D721Med (cell line): ENCODE measurements at places on chromosomes 16 and 17.

- no peak for DNase-seq
Measured at GRCh38 chr17:19249681-19250080, 12.5 kb downstream of the EPN2 start.

GRCh38 chr17:17109256-17109655 lies 67.0 kb downstream of the MPRIP start:
- no peak for DNase-seq

GRCh38 chr16:63787014-63787413 lies 1334.8 kb downstream of the CDH11 start:
- DNase-seq: no peak

GRCh38 chr17:59719526-59719925 lies 12.1 kb downstream of the VMP1 start:
- DNase-seq: no peak

GRCh38 chr16:11976850-11977375 lies 379 bp downstream of the SNX29 start:
- DNase-seq: no peak

DNA sequence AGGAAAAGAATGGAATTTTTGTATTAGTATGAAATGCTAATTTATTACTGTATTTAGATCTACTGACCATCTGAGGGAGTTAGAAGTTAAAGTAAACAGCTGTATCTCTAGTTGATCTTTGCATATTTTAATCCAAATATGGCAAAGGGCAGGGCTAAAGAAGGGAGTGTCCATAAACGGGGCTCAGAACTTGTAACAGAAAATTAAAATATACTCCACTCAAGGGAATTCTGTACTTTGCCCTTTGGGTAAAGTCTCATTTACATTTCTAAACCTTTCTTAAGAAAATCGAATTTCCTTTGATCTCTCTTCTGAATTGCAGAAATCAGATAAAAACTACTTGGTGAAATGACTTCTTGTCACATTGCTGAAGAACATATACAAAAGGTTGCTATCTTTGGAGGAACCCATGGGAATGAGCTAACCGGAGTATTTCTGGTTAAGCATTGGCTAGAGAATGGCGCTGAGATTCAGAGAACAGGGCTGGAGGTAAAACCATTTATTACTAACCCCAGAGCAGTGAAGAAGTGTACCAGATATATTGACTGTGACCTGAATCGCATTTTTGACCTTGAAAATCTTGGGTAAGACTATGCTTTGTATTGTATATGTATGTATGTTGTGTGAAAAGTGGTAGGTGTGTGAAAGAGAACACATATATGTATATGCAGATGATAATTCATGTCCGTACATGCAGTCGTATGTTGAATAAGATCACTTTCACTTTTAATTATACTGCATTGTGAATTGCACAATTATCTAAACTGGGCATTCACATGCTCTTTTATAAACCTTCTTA lies at the start of gene ASPA:
Gene ASPA, plus strand, starts transcription at position 186 of the 799 bp plus-strand sequence. Its CDS starts 163 bp downstream, at position 349.
- DNase-seq: no peak

- no peak for DNase-seq
Measured at GRCh38 chr16:4713663-4714501, 20.2 kb downstream of the ANKS3 start.

- no peak for DNase-seq
Measured at GRCh38 chr16:88378836-88379693, 3.7 kb upstream of the ZNF469 start.

DNA sequence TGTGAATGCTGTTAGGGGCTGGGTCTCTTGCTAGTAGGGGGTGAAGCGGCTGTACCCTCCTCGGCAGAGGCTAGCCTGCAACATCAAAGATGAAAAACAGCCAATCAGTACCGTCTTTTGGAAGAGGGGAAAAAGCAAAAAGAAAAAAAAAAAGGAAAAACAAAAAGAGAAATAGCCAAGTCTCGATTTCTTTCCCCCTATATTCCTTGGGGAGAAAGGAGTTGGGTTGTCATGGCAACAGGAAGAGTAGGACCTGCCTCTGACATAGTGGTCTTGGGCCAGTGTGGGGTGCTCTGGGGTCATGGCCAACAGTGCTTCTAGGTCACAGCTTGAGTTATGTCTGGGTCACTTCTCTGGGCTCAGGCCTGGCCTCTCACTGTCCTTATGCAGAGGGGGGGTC lies 17.9 kb downstream of the ENGASE start:
- no peak for DNase-seq

DNA sequence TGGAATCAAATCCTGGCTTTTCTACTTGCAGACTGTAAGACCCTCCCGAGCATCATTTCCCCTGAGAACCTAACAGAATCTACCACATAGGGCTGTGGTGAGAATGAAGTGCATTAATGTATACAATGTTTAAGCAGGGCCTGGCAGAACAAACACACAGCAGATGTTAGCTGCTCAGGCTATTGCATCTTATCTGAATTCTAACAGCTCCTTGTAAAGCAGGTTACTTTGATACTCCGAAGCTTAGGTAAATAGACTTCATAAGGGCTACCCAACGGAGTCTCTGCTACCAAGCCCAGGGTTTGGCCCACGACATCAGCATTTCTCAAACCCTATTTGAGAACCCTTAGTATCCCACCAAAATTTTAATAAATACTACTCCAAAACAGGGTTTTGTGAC lies 24.4 kb upstream of the NOS2 start:
- no peak for DNase-seq

DNA sequence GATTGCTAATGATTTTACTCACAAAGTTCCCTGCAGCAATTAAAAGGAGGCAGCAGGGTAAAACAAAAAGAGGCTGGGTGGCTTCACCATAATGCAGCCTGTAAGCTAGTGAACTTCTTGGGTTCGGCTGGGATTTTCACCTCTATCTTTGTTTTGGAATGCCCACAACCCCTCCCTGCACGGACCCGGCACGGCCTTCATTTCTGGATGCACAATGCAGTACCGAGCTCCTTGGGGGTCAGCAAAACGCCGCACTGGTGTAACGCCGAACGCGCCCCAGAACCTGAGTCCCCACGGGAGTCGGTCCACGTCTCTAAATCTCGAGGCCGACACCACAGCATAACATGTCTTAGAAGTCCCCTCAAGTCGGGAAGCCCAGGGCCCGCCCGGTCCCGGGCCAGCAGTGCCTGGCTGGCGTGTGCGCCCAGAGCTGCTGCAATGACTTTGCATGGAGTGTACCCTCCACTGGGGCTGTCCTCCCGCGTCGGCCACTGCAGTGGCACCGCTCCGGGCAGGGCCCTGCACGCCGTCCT lies 759 bp downstream of the UBE2O start:
- no peak for DNase-seq

- DNase-seq: no peak
Measured at GRCh38 chr17:59762049-59762823, 54.8 kb downstream of the VMP1 start.

DNA sequence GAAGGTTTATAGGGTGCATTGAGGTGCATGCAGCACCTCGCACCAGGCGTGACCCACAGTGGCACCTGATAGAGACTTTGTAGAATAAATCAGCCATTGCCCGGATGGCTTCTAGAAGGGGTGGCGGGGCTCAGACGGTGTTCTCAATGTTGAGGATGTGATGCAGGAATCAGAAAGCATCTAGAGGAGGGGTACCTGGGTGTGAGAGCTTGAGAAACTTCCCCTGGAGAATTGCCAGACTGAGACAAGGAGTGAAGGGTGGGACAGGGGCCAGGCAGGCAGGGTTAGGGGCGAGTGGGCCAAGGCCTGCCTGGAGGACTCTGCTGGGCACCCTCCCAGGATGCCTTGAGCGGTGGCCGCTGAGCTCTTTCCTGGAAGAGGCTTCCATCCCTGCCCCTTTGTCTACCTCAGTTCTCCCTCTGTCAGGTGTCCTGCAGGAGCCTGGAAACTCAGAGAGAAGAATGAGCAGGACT lies 9.3 kb upstream of the ADGRG1 start:
- DNase-seq: no peak

DNA sequence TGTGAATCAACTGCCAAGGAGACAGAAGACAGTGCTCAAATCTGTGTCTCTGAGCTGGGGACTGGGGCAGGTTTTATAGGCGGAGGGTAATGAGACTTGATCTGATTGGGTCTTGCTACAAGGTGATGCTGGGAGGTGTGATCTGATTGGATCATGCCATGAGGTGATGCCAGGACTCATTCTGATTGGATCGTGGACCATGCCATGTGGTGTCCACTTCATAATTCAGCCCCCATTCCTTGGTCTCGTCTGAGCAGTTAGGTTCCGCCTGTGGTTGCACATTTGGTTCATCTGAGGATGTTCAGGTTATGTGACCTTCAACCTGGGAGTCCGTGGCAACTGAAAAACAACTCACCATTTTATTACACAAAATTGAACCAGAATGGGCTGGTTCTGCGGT lies 41.0 kb downstream of the OTOA start:
- DNase-seq: no peak

- no peak for DNase-seq
Measured at GRCh38 chr17:47949946-47950345, 7.7 kb downstream of the PRR15L start.

- no peak for DNase-seq
Measured at GRCh38 chr16:30875871-30876801, 17.7 kb downstream of the BCL7C start.

DNA sequence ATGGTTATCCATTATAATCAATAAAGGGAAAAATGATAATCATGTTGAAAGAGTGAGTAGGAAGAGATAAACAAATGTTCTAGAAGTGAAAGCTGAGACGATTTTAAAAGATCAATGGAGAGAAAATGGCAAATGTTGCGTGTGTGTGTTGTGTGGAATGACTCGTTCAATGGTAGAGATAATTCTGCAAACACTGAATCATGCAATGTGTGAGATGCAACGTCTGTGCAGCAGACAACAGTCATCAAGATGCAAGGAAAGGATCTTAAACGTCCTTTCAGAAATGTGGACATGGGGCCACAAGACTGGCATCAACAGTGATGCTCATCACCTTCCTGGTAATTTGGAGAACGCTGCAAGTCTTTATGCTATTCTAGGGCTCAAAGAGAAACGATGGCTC lies 124.4 kb downstream of the CDYL2 start:
- no peak for DNase-seq

DNA sequence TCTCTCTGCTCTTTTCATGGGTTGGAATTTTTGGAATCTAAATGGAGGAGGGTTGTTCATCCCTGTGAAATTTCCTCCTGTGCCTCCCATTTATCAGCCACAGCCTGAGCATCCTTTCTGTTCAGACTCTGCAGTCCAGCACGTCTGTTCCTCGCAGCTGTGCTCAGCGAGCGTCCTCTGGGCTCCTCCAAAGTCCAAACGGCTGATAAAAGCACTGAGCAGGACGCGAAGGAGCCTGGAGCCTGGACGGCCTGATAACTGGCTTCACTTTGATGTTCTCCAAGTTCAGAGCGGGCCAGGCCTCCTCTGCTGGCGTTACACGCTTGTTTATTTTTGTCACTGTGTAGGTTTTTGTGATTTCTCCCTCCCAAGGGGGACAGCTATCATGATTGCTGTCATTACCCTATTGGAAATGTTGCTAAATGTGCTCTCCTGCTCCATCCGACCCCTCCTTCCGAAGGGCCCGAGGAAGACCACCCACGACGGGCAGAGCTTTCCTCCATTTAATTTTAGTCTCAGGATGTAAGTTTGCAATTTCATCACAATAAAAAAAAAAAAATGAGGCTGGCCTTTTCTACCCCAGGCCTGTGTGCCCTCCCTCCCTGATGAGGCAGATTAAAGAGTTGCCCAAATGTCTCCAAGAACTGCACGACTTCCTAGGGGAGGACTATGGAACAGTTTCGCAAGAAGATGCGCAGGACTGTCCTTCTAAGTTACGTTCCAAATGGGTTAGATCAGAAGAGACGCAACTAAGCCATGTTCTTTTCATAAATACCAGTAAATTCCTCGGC lies 290.5 kb upstream of the FOXF1 start:
- no peak for DNase-seq

DNA sequence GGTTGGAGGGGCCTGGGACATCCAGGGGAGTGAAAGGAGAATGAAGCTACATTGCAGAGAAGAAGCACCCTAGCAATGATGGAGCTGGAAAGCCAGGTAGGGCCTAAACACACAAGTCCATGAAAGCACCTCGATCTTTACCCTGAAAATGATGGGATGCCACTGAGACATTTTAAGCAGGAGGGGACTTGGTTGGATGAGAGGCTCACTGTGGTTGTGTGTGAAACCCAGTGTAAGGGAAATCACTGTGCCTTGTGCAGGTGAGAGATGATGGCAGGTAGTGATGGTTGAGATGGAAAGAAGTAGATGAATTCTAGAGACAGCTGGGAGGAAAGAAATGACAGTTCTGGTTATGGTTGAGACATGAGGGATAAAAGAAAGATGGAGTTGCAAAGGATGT lies 132.9 kb upstream of the CACNG3 start:
- DNase-seq: no peak

- no peak for DNase-seq
Measured at GRCh38 chr16:73166441-73166851, 118.5 kb upstream of the ZFHX3 start.

GRCh38 chr16:11256661-11257130 lies 692 bp upstream of the SOCS1 start:
- DNase-seq: no peak

GRCh38 chr17:17792551-17793377 lies 44.0 kb downstream of the SREBF1 start:
- DNase-seq: no peak

GRCh38 chr16:34743115-34743514 lies 1283.7 kb downstream of the TP53TG3F start:
- no peak for DNase-seq

- no peak for DNase-seq
Measured at GRCh38 chr16:3012828-3013420, at the start of gene CLDN9. TSS of gene CLDN9 (plus strand) at chr16:3012923. CDS start at chr16:3013363, 440 bp downstream.

- DNase-seq: no peak
Measured at GRCh38 chr17:72724267-72724666, 368.2 kb downstream of the SLC39A11 start.

- no peak for DNase-seq
Measured at GRCh38 chr17:80592243-80592642, 47.6 kb downstream of the RPTOR start.
